Colonic mucosa (tissue), 4 donors: ENCODE measurements at places on chromosomes 5 and 9. TPM values are rescaled to one million over a fixed set of nuclear protein-coding genes. Genes with fewer than 3 reads are reported as not detected.

GRCh38 chr9:117547904-117548303 lies 133.0 kb upstream of the ASTN2 start:
- DNase-seq, result no peak

DNA sequence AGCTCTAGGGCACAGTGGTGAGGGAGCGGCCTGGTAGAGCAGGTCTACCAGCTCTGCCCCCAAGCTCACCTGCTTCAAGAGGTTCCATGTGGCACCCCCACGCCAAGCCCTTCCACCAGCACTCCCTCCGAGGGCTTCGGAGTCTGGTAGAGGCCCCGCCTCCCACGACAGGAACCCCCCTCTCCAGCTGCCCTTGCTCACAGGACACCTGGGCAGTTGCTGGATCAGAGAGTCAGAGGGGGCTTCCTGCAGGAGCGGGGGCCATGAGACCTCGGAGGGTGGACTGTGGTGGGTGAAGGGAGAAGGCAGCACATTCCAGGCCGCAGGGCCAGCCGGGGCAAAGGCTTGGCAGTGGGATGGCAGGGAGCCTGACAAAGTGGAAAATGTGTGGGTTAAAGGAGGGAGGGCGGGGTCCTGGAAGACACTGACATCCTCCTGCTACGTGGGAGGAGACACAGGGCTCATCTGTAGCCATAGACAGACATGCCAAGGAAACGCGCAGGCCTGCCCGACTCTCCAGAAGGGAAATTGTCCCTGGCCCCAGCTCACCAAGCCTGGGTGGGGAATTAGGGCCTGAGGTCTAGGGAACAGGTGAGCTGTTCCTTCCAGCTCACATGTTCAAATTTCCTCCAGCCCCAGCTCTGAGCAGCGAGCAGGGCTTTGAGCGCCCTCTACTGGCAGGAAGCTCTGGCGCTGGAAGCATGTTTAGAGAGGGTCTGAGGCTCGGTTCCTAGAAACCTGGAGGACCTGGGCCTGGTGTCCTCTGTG lies 74.2 kb downstream of the NTNG2 start:
- DNase-seq, result peak; percentile 76

GABRB2 gene
- 1.5 TPM for total RNA-seq

C9orf153 gene
- not detected for total RNA-seq

DNA sequence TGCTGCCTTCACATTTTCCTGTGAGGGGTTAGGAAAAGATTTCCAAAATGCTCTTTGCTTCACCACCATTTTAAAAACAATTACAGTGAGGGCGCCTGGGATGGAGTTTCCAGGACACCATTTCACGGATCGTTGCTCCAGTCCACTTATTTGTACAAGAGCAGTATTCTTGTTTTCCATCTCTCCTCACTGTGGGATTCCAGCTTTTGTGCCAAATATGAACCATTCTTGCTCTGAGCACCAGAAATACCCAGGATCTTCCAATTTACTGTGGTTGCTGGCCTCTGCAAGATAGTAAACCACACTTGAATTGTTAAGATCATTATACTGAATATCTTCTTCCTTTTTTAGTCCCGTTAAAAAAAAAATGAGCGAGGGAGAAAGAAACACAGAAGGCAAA lies 899.5 kb downstream of the TLE1 start:
- DNase-seq, result no peak

KIF20A gene
- total RNA-seq, result 10.4 TPM
